ENCODE measurements at places on chromosomes 5 and 9.

GRCh38 chr5:111070272-111071134 is 1.0 kb upstream of the TSLP start:
- no peak for DNase-seq

GRCh38 chr9:109248133-109248581 is 72.7 kb downstream of the EPB41L4B start:
- DNase-seq, result no peak

DNA sequence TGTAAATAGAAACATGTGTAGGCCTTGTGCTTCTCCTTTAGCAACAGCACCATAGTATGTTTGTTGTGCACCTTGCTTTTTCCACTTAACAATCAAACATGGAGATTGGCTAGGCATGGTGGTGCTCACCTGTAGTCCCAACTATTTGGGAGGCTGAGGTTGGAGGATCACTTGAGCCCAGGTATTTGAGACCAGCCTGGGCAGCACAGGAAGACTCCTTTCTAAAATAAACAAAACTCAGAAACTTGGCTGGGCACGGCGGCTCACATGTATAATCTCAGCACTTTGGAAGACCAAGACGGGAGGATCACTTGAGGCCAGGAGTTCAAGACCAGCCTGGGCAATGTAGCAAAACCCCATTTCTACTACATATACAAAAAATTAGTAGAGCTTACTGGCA is 948 bp upstream of the FAXDC2 start:
- no peak for DNase-seq

DNA sequence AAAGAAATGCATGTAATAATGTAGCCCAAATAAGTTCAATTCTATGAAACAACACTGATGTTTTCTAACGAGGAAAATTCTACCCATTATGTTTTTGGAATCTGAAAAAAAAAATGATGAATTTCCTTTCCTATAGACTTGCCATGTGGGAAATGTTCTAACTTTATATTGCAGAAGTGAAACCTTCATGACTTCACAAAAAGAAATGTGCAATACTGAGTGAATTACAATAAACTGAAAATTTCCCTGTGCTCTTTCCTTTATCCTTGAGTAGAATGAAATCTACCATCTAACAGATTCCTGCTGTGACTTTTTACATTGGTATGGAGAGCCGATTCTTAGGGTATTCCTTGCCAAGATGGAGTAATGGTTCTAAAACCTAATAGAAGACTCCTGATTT is 1622.5 kb downstream of the MAT2B start:
- DNase-seq, result no peak

DNA sequence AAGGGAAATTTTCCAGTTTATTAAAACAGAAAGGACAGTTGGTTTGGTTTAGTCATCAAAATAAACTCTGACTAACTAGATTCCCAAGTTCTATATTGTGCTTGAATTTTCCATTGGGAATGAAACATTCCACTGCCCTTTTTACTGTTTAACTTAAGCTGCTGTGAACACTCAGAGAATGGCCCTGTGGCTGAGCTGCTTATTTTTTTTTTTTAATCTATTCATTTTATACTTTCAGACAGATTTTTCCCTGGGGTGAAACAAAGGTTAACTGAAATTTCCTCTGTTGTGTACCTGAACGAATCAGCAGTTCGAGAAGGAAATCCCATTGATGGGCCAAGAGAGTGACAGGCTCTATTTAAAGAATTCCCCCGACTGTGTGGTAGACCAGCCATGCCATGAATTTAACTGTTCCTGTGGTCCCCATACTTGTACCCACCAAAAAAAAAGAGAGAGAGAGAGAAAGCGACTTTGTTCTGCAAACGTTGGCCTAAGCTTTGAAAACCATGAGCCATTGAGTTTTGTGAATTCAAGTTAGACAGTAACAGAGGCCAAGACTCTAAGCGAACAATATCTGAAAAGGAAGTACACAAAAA is 138.7 kb upstream of the GRHPR start:
- DNase-seq, result no peak

DNA sequence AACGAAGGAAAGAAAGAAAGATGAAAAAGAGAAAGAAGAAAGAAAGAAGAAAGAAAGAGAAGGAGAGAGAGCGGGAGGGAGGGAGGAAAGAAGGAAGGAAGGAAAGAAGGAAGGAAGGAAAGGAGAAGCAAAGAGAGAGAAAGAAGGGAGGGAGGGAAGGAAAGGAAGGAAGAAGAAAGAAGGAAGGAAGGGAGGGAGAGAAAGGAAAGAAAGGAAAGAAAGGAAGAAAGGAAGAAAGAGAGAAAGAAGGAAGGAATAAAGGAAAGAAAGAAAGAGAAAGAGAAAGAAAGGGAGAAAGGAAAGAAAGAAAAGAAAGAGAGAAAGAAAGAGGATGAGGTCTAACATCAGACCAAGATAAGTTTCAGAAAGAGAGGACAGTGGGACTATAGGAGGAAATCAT is 9.0 kb upstream of the ANKRD34B start:
- DNase-seq, result no peak

GRCh38 chr5:42579320-42579719 is 156.1 kb downstream of the GHR start:
- no peak for DNase-seq

DNA sequence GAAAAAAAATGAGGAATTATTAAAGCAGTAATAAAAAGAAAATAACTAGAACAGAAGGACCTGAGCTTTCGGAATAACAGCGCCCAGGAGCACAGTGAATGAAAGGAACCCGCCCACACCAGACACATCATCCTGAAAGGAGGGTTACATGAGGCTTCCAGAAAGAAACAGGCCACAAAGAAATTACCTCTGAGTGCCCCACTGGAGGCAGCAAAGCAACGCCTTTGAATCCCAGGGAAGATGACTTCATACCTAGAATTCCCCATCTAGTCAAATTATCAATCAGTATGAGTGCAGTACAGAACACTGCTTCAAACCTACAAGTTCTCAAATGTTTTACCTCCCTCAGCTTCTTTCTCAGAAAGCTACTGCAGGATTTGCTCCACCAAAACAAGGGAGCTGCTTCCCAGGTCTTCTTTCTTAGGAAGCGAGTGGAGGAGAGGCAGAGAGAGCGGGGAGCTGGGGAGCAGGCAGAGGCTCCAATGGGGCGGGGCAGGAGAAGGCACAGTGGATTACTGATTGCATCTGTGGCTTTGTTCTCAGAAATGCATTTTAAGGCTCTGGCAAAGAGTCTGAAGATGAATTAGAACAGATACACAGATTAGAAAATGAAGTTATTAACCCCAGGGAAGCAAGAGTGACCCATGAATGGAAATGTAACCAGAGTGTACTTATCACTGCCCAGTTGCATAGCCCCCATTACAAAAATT is 87.1 kb downstream of the SEMA4D start:
- DNase-seq, result no peak

DNA sequence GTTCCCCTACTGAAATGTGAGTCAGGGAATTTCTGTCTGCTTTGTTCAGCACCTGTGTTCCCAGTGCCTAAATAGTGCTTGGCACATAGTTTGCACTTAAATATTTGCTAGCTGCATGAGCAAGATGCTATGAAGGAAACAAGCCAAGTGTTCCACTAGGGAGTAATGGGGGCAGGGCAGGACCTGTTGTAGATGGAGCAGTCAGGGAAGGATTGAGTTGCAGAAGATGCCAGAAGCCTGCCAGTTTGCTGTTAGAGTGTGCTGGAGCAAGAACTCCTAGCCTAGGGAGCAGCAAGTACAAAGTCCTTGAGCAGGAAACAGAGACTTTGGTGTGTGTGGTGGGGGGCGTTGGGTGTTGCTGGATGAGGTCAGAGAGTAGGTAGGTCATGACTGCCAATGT is 87.5 kb downstream of the DAB2IP start:
- no peak for DNase-seq

DNA sequence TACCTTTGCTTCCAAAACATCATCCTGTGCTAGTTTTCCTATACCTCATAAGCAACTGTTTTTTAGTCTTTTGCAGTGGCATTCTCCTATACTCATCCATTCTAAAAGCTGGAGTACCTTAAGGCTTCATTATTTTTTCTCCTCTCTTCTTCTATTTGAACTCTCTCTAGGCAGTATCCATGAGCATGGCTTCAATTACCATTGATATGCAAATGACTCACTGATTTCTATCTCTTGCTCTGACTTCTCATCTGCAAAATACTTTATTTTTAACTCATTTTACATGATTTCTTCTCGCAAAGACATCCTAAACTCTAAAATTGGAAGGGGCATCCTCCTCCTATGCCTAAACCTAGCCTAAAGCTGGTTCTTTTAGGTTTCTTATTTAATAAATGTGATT is 365.1 kb upstream of the NUDT12 start:
- DNase-seq, result no peak

All from amygdala (tissue), 56 donors.